ENCODE measurements at places on chromosomes 13 and 19.

- DNase-seq, result no peak
Observed at GRCh38 chr13:51502153-51502651, 49.4 kb upstream of the INTS6 start.

GRCh38 chr13:41716236-41716635, 244.7 kb downstream of the VWA8 start:
- DNase-seq, result no peak

GRCh38 chr13:91031508-91031907, 316.0 kb upstream of the MIR17HG start:
- no peak for DNase-seq

GRCh38 chr13:110590577-110590976, 24.8 kb upstream of the NAXD start:
- DNase-seq, result no peak

- no peak for DNase-seq
Observed at GRCh38 chr13:20109037-20109436, 51.8 kb downstream of the GJA3 start.

- no peak for DNase-seq
Observed at GRCh38 chr19:30593975-30594745, 222.0 kb downstream of the ZNF536 start.

DNA sequence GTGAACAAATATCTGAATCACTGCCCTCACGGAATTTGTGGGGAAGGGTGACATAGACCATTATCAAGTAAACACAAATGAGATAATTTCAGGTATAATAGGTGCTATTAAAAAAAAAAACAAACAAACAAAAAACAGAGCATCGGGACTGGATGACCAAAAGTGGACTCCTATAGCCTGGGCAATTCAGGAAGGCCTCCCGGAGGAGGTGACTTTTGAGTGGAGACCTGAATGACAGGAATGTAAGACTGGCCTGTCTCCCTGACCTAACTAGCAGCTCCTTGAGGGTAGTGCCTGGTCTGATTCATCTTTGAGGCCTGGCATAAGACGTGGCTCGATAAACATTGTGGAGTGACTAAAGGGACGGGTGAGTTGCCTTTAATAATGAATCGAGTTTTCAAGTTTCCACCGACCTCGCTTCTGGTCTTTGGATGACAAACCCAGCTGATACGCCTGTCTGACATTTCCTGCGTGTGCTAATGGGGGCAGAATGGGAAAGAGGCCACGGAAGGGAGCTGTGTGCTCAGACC, 6.8 kb downstream of the KLK10 start:
- no peak for DNase-seq

GRCh38 chr13:110045202-110045601, 258.8 kb upstream of the IRS2 start:
- DNase-seq, result no peak

GRCh38 chr19:11364935-11365334, 9.5 kb upstream of the SWSAP1 start:
- no peak for DNase-seq

- no peak for DNase-seq
Observed at GRCh38 chr19:53908106-53908934, 758 bp upstream of the CACNG7 start.

- no peak for DNase-seq
Observed at GRCh38 chr19:35070471-35070870, 28.9 kb downstream of the HPN start.

GRCh38 chr19:49362929-49363267, 682 bp upstream of the TEAD2 start:
- no peak for DNase-seq

DNA sequence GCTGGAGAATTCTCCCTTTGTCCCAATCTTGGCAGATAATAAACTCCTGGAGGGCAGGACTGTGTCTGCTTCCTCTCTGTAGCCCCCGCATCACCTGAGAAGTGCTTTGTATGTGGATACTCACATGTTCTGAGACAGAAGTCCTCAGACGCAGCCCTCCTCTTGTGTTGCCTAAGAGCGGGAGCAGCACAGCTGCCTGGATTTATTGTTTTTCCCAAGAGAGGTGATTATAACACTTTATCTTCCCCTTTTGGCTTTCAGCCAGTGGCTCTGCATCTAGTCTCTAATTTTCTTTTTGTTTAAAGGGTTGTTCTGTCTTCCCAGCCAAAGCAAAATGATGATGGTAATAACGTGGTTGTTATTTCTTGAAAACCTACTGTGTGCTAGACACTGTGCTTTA, 36.1 kb downstream of the OLFM4 start:
- DNase-seq, result no peak

- no peak for DNase-seq
Observed at GRCh38 chr13:37492075-37492474, 106.5 kb downstream of the POSTN start.

DNA sequence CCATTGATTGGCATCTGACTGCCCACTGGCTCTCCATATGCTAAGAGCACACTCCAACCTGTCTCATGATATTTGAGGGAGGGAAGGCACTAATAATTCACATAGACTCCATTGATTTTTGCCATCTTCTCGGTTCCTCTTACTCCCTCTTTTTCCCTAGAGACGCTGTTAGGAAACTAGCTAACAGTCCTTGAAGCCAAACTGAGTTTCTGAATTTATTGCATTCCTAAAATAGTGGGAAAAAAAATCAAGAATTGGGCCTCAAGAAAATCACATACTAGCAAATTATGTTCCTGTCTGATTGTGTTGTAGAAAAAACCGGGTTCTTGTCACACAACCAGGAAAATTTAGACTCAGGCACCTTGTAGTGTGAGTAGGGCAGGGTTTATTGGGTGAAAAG, 86.4 kb upstream of the SLC7A1 start:
- no peak for DNase-seq

- no peak for DNase-seq
Observed at GRCh38 chr13:30224732-30225131, 82.6 kb downstream of the KATNAL1 start.

DNA sequence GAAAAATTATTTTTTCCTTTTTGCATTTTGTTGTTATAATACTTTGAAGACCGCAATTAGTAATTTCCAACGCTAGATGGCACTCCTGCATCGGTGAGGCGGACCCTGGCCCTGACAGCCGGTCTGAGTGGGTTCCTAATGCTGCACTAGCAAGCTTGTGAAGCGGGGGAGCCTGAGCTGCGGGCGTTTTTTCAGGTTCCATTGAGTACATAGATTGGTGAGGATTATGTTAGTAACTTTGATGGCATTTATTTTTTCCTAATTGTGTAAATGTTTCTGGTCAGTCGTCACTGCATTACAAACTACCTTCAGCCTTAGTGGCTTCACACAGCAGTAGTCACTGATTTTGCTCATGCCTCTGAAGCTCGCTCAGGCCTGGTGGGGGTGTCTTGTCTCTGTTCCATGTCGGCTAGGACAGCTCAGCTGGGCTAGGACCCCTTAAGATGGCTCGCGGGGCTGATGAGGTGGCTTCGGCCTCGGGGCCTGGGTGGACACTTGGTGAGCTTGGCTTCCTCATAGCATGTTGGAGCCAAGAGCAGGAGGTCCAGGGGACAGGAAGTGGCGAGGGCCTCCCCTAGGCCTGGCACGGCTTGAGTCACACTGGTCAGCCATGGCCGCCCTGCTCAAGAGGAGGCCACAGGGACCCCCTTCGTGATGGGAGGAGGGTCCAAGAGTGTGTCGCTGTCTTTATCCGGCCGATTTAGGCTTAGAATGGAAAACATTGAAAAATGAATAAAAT, 25.0 kb downstream of the ERCC5 start:
- DNase-seq, result peak; percentile 27

DNA sequence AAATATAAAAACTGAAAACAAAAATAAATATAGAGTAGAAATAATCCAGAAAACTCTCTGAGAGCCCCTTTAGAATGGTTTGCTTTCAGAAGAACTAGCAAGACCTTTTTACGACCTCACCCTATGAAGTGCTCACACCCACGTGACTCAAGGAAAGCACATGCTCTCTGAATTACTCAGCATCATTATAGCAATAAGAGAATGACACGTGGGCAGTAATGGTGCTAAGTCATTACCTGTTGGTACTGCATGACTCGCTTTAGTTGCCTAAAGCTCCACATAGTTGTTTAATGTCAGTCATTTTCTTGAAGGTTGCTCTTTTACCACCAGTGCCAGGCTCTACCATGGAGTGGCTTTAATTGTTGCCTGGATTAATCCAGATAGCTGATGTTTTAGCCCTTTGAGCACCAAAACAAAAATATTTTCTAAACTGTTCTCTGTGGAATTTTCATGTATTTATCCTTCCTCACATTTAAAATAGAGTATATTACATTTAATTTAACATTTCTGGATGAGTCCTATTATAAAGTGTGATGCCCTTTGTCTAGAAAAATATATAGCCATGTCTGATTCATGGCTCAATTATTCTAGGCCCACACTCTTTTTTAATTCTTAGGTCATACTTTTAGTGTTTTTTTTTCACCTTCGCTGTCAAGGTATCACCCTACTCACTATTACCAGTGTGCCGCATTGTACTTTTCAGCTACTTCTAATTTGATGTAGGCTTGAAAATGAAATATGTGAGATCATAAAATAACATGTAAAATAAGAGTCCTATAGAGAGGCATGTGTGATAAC, 56.8 kb downstream of the THSD1 start:
- no peak for DNase-seq

GRCh38 chr13:76707360-76707759, 178.8 kb downstream of the KCTD12 start:
- no peak for DNase-seq

- DNase-seq, result no peak
Observed at GRCh38 chr13:55991666-55992065, 1149.1 kb upstream of the PRR20A start.

DNA sequence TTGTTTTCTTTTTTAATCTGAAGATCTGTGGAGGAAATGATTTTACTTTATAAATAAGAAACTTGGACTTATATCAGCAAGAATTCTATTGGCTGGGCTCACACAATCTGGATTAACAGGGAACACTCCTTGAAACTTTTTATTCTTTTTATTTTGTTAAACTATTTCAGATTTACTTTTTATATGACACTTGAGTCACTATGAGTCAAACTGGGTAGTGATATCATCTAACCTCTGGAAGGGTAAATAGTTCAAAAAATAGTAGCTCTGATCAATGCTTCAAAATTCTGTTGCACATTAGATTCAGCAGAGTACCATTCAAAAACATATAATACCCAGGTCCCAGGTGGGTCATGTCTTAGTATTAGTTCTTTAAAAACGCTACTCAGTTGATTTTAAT, 55.1 kb upstream of the NBEA start:
- DNase-seq, result no peak

DNA sequence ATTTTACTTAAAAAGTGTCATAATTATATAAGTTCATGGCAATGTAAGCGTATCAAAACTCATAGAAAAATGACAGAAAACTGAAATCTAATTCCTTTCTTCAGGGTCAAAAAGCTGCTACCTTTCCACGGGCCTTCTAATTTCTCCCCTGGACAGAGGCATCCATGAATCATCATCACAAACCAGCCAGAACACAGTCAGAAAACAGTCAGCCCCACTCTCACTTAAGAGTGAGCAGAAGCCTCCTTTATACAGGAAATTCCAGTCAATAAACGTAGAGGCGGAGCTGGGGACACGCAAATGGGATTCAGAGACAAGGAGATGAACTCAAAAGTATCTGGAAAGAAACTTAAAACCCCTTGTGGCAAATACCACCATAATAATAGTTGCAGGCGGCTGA, 54.2 kb upstream of the ABCC4 start:
- no peak for DNase-seq

DNA sequence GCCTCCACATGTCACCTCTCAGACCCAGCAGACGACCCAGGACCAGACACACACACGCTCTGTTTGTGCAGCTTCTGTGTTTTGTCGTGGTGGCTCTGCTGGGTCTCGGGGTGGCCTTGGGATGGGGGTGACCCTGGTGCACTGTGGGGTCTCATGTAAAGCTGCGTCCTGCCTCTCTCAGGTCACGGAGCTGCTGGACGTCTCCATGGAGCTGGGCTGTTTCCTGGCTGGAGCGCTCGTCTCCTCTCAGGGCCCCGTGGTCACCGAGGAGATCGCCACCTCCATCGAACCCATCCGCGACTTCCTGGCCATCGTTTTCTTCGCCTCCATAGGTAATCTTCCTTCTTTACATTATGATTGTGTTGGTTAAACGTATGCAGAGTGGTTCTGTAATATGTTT, 45.4 kb upstream of the TFDP1 start:
- DNase-seq, result no peak

Measured in activated CD8-positive, alpha-beta memory T cell treated with anti-CD3 and anti-CD28 coated beads for 48 hours (primary cell).